Heart left ventricle (tissue), 16 donors: ENCODE measurements at places on chromosomes 5 and 9. TPM values are rescaled to one million over a fixed set of nuclear protein-coding genes. Genes with fewer than 3 reads are reported as not detected.

- DNase-seq: no peak
- H3K36me3 ChIP-seq: no peaks in the 10 kb centered on the region
- no peak overlapping the region for H3K27ac ChIP-seq
- no peaks in the 10 kb centered on the region for H3K4me1 ChIP-seq
These were observed 82.1 kb downstream of the FBN2 start for GRCh38 chr5:128455841-128456361.

Gene PAPPA
- 2.5 TPM for polyA plus RNA-seq

Gene PCDHA4
- 0.03 TPM for polyA plus RNA-seq

Gene ACER2
- polyA plus RNA-seq: 0.95 TPM

GRCh38 chr5:125037020-125037419 is 290.6 kb upstream of the ZNF608 start:
- H3K27ac ChIP-seq: no peak overlapping the region
- H3K4me3 ChIP-seq: no peak overlapping the region
- no peaks in the 10 kb centered on the region for H3K27me3 ChIP-seq
- no peaks in the 10 kb centered on the region for H3K36me3 ChIP-seq

DNA sequence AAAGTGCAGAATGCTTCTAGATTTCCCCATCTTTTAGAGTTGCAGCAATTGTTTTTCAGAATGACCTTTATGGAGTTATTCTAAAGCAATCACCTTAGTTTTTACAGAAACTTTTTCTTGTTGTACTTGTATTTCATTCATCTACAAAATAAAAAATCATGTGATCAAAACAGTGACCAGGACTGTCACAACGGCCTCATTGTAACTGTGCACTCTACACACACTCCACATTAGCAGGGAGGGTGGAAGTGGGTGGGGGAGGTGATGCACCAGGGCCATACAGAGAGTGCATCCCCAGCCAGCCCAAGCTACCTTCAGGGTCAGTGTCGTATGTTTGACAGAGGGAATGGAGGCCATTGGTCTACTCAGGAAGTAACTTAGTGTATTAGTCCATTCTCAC is 26.9 kb downstream of the EGFLAM start:
- H3K4me1 ChIP-seq: no peaks in the 10 kb centered on the region
- no peak overlapping the region for H3K27ac ChIP-seq
- H3K27me3 ChIP-seq: no peaks in the 10 kb centered on the region
- DNase-seq: no peak
- H3K36me3 ChIP-seq: no peaks in the 10 kb centered on the region

Gene GDA
- polyA plus RNA-seq: 0.08 TPM

DNA sequence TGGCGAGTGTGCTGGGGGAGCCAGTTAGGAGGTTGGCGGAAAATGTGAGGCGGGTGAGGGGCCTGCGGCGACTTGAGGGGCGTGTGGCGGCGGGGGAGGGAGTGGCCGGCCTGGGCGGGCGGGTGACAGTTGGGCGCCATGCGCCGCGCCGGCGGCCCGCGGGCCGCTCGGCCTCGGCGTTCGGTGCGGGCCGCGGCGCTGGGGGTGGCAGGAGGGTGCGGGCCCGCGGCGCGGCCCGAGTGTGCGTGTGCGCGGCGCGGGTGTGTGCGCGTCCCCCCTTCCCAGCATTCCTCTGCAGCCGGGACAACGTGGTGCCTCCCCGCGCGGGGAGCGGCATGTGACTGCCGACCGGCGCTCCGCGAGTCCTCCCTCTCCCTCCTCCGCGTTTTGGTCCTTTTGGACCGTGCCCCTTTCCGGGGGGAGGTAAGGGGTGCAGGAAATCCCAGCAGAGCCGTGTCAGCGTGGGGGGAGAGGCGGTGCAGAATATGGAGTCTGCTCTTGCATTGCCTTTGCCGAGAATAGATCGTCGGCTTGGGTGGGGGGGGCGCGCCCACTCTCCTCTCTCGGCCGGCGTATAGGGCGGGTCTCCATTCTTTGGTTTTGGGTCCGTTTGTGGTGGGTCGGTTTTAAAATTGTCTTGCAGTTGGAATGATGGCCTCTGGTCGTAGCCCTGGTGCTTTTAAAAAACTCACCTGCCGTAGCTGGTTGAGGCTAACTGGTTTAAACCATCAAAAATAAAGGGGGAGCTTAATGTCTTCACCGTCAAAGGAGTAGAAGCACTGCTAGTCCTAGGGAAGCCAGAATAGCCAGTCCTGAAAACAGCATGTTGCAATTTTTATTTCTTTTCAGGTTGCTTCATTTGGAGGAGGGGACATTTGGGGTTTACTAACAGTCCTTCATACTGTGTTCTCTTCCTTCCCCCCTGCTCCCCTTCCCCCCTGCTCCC is 2.0 kb downstream of the LARP1 start:
- no peaks in the 10 kb centered on the region for H3K36me3 ChIP-seq
- peak overlapping the region; percentile 98 for H3K4me3 ChIP-seq
- peak overlapping the region; percentile 99 for H3K27ac ChIP-seq
- DNase-seq: peak; percentile 73
